ENCODE measurements at places on chromosomes 11 and 22.

- no peak for DNase-seq
These were observed 49.7 kb upstream of the ARFGAP3 start for GRCh38 chr22:42906605-42907348.

DNA sequence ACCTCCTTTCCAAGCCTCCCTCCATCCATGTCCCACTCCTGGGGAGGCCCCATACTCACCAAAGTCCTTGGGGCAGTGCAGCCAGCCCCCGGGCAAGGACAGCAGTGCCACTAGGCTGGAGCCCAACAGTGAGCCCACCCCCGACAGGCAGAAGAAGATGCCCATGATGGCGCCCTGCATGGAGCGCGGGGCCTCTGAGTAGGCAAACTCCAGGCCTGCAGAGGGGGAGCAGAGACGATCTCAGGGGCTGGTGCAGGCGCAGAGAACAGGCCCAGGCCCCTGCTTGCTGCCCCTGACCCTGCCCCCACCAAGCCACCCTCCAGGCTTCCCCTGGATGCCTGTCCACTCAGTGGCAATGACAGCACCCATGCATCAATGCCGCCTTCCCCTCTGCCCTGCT, 13.6 kb downstream of the TMEM132A start:
- no peak for DNase-seq

- DNase-seq = no peak
These were observed 104.4 kb upstream of the PARVA start for GRCh38 chr11:12272821-12273617.

- no peak for DNase-seq
These were observed 270.8 kb downstream of the DYNC2H1 start for GRCh38 chr11:103380031-103380430.

- no peak for DNase-seq
These were observed at the start of gene LAYN for GRCh38 chr11:111540114-111540936. Gene LAYN, plus strand, starts transcription at chr11:111540720. Its CDS starts 124 bp downstream, at chr11:111540844.

DNA sequence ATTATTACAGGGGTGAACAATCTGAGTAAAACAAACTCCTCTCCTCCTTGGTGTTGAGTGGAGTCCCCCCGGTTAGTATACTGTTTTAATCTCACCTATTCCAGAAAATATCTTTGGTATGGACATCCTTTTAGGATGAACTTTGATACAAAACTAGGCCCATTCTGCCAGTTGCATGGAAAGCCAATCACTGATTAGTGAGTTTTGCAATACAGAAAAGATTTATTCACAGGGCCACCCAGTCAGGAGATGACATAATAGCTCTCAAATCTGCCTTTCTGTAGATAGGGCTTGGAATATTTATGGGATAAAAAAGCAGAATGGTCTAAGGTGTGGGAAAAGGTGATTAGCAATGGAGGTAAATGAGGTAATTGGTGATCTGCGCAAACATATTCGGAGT, 30.3 kb upstream of the SLC22A25 start:
- DNase-seq = no peak

DNA sequence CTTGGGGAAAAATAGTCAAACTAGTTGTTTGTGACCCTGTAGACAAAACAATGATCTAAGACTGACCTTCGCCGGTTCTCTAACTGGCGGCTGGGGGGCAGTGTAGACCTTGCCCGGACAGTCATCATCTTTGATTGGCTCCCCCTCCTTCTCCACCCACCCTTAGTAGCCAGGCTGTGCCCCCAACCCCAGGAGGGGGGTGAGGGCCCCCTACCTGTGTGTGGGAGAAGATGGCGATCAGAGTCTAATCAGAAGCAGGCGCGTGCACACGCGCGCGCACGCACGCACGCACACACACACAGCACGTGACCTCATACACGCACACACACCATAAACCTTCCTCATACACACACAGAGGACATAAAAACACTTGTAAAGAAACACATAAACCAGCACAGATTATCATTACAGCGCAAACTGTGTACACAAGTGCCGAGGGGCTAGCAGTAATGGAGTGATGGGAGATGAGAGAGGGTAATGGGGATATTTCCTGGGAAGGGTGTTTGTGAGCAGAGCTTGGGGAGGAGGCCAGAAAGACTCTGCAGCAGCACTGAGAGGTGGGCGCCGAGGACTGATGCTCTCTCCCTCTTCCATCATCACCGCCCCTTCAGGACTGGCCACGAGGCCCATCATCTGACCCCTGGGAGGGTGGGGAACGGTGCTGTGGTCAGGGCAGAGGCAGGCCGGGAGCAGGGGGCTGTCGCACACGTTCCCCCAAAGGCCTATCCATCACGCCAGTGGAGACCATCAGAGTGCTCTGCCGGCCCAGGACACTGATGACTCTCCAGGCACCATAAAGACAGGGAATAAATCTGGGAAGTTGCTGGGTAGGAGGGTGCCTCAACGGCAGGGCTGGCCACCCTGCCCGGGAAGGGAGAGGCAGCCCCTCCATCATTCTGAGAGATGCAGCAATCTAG, 12.2 kb downstream of the NECTIN1 start:
- no peak for DNase-seq

- DNase-seq = no peak
These were observed 8.8 kb upstream of the MB start for GRCh38 chr22:35625763-35626432.

GRCh38 chr11:93967258-93967657, 53.9 kb upstream of the HEPHL1 start:
- no peak for DNase-seq

DNA sequence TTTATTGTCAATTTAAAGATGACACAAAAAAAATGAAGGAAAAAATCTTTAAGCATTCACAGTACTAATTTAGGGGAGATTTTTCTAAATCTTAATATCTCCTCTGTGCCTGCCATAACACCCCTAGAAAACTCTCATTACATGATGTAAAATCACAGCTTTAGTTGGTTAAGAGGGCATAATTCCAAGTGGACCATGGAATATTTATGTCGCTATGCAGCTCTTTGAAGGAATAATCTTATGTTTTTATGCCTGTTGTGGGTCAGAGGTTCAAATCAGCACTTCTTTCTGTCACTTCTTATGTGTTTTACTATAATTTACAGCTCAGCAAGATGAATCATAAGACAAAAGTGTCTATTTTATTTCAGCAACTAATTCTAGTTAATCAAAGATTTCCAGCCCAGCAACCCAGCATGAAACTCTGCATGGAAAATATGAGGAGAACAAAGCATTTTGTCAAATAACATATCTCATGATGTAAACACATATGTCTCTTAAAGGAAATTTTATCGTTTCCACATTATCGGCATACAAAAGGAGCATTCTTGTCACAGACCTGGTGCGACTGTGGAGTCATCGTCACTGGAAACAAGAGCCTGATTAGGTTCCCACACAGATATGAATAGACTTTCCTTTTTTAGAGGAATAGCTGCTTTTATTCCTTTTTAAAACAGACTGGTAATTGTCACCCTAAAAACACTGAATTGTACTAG, 274.8 kb downstream of the SOX6 start:
- no peak for DNase-seq

DNA sequence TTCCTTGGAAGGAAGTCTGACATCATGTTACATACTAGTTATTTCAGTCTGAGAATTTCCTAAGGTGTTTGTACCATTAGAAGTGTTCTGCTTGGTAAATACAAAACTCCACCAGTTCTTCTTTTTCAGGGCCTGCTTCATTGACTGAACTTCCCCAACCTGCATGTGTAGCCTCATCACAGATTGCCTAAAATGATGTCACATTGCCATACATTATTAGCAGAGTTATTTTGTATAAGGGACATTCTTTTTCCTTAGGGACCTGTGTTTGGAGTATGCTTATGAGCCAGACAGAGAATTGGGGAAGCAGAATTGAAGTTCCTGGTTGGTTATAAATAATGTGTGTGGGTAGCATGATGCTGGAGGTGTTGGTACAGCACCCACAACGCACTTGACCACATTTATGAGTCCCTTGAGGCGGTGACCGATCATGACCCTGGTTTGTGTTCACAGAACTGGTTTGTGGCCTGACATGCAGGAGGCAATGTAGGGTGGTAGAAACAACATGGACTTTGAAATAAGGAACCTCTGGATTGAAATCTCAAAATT, 16.4 kb upstream of the MMP7 start:
- no peak for DNase-seq

DNA sequence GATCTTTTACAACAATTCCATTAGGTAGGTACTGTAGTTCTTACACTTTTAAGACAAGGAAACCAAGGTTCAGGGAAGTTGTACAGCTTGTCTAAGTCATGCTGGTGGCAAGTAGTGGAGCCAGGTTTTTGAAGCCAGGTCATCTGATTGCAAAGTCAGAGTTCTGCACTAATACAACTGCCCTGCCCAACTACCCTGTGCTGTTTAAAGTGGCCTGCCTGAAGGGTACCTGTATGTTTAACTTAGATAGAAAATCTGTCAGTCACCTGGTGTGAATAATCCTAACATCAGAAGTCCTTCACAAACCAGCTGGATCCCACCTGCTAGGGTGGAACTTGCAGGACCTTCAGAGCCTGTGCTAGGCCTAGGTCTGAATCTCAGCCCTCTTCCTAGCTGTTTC, 44.2 kb downstream of the ARFGAP2 start:
- DNase-seq = no peak
